Activated CD8-positive, alpha-beta T cell treated with anti-CD3 and anti-CD28 coated beads for 36 hours (primary cell): ENCODE measurements at places on chromosomes 6 and 20. TPM values are rescaled to one million over a fixed set of nuclear protein-coding genes. Genes with fewer than 3 reads are reported as not detected.

GRCh38 chr20:36519944-36520343, 21.4 kb upstream of the MYL9 start:
- H3K4me1 ChIP-seq = no peaks in the 10 kb centered on the region
- H3K27ac ChIP-seq = no peak overlapping the region
- DNase-seq = no peak
- H3K36me3 ChIP-seq = peaks cover 1% of the 10 kb centered on the region
- no peak overlapping the region for H3K4me3 ChIP-seq

- H3K27me3 ChIP-seq = no peaks in the 10 kb centered on the region
- peaks cover 49% of the 10 kb centered on the region for H3K36me3 ChIP-seq
- H3K27ac ChIP-seq = peak overlapping the region; percentile 88
- H3K4me3 ChIP-seq = peak overlapping the region; percentile 9
Observed at GRCh38 chr6:16660157-16660497, 101.1 kb downstream of the ATXN1 start.

DNA sequence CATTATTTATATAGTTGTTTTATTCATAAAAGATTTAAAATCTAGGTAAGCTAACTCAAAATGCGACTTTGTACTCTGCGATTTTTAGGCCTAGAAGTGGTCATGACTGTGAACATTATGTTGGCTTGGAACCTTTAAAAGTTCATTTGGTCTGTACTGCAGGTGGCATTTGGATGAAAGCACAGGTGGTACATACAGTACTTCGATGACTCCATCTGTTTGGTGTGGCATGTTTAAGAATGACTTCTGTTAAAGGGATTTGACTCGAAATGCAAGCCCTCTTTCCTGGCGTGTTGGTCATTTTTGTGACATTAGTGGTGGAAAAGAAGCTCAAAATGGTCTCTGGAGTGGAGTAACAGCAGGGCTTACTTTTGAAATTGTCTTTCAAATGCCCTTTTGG, 118.1 kb downstream of the UST start:
- no peak overlapping the region for H3K4me3 ChIP-seq
- no peak for DNase-seq
- H3K4me1 ChIP-seq = peaks cover 18% of the 10 kb centered on the region
- no peak overlapping the region for H3K27ac ChIP-seq
- H3K27me3 ChIP-seq = peaks cover 1% of the 10 kb centered on the region

DNA sequence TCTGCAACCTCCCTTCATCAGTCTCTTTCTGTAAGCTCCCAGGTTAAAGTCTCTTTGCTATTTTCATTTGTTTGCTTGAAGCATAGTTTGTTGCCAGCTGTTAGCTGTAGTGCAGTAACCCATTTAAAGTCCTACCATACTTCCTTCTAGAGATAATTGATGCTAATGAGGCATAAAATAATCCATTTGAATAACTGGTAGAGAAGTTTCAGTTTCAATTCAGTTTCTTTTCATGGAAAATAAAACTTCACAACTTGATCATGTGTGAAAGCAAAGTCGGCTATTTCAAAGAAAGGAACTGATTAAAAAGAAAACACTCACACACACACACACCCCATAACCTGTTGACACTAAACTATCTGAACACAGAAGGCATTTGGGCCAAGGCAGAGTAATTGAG, 68.5 kb upstream of the TENT5A start:
- H3K4me1 ChIP-seq = no peaks in the 10 kb centered on the region
- H3K36me3 ChIP-seq = no peaks in the 10 kb centered on the region
- no peak overlapping the region for H3K27ac ChIP-seq
- DNase-seq = no peak
- H3K27me3 ChIP-seq = no peaks in the 10 kb centered on the region

GRCh38 chr6:157229713-157230112, 93.6 kb downstream of the TMEM242 start:
- DNase-seq = no peak
- no peaks in the 10 kb centered on the region for H3K36me3 ChIP-seq
- peaks cover 23% of the 10 kb centered on the region for H3K27me3 ChIP-seq

DNA sequence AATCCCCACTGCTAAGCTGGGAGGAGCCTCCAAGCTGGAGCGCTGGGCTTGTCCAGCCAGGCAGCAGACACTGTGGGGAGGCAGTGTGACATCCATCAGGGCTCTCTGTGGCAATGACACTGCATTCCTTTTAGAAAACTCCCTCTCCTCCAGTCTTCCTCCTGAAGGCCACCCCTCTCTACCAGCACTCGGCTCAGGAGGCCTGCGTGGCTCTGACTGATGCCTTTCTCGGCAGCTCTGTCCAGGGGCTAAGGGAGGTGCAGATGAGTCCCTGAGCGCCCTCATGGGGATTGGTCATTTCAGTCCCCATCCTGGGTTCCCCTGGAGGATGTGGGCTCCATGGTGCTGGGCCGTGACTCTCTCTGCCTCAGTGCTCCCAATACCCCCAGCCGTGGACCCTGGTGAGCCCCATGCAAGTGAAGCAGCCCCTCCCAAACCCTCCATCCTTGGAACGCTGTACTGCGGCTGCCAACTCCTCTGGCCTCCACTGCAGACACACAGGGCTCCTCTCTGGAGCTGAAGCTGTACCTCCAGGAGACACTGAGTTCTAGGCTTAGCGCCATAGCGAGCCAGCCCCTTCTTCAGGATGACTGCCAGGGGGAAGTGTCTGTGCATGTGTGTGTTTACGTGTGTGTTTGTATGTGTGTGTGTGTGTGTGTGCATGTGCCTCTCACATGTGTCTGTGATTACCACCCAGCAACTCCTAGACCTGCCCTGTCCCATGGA, 209.6 kb downstream of the ERMARD start:
- peaks cover 2% of the 10 kb centered on the region for H3K27me3 ChIP-seq
- peak overlapping the region; percentile 51 for H3K4me3 ChIP-seq
- H3K27ac ChIP-seq = peak overlapping the region; percentile 58

SUN5 gene
- not detected for total RNA-seq

GRCh38 chr20:61531553-61532345, 279.7 kb downstream of the CDH4 start:
- H3K4me1 ChIP-seq = no peaks in the 10 kb centered on the region
- no peaks in the 10 kb centered on the region for H3K27me3 ChIP-seq
- H3K27ac ChIP-seq = no peak overlapping the region
- no peak for DNase-seq
- no peak overlapping the region for H3K4me3 ChIP-seq
- H3K36me3 ChIP-seq = no peaks in the 10 kb centered on the region

DNA sequence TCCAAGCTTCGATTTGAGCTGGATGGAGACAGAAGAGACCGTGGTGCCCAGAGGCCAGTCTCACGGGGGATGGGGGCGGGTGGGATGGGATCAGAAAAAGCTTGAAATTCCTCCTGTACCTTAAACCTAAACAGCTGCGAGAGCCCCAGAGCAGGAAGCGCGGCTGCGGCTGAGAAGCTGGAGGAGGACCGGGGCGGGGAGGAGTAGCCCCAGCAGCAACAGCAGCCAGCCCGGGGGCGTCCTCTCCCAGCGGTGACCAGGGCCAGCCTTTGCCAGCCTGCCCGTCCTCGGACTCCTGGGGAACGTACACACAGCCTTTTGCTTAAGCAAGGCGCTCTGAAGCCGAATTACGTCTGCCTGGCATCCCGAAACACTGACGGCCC, 17.4 kb upstream of the PRDM13 start:
- peaks cover 57% of the 10 kb centered on the region for H3K27me3 ChIP-seq
- peak overlapping the region; percentile 75 for H3K4me3 ChIP-seq
- H3K4me1 ChIP-seq = peaks cover 22% of the 10 kb centered on the region
- H3K36me3 ChIP-seq = no peaks in the 10 kb centered on the region

MATN4 gene
- 0.74 TPM for total RNA-seq

GRCh38 chr6:117290173-117290846, 25.0 kb downstream of the VGLL2 start:
- DNase-seq = no peak
- H3K4me1 ChIP-seq = no peaks in the 10 kb centered on the region
- no peaks in the 10 kb centered on the region for H3K36me3 ChIP-seq
- H3K4me3 ChIP-seq = no peak overlapping the region
